Stimulated activated CD4-positive, alpha-beta T cell treated with anti-CD3 and anti-CD28 coated beads, Interleukin-15, amount 100 ng/mL, for 48 hours (primary cell): ENCODE measurements at places on chromosomes 2 and 18.

GRCh38 chr2:229129738-229130371, 141.2 kb downstream of the PID1 start:
- DNase-seq = no peak

DNA sequence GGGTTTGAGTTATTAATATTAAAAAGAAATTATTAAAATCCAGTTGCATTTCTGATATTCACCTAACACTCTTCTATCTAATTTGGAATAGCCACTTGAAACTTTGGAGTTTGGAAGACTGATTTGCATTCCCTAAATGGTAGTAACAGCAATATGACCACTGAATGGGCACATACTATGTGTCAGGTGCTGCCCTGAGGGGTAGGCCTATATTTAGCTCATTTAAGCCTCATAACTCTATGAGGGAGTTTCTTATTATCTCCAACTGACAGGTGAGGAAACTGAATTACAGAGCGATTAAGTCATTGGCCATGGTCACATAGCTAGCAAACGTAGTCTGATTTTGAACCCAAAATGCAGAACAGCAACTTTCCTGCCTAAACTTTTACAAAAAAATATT, 77.3 kb downstream of the VWA3B start:
- no peak for DNase-seq

- no peak for DNase-seq
Observed at GRCh38 chr2:234932591-234933168, 19.1 kb upstream of the SH3BP4 start.

DNA sequence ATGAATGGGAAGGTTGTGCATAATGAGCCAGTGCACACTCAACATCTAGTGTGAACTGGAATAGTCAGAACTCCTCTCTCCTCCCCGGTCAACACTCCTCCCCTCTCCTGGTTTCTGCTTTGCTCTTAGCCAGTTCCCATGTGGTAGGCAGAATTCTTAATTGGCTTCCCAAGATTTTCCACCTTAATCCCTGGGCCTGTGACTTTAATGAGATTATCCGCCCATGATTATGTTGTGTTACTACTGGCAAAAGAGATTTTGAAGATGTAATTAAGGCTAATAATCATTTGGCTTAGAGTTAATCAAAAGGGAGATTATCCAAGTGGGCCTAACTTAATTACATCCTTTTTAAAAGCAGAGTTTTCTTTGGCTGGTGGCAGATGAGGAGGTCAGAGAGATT, 34.2 kb upstream of the REV1 start:
- DNase-seq = no peak

DNA sequence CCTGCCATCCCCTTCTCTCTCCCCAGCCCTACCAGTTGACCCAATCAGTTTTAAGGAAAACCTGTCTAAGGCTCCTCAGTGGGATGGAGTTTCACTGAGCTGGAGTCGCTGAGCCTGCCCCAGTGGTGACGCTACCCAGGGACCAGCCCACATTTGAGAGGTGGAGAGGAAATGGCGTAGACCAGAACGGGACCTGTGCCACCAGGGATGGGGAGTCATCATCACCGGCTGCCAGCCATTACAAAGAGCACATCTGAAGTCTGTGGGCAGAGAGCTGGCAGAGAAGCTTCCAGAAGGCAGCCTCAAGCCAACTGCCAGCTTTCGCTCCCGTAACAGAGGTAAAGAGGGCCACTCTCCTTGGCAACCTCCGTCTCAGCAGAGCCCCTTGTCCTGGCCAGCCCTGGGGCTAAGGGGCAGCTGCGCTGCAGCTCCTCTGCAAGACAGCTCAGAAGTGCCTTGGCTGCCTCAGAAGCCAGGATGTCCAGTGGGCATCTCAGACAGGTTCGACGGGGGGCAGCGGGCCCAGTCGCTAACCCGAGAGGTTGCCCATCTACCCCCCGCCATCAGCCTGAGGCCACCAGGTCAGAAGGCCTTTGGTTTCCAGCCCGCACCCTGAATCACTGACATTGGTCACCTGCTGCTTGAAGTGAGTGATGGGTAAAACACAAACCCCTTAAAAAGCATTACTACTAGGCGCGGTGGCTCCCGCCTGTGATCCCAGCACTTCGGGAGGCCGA, 15.4 kb downstream of the SDC1 start:
- no peak for DNase-seq

DNA sequence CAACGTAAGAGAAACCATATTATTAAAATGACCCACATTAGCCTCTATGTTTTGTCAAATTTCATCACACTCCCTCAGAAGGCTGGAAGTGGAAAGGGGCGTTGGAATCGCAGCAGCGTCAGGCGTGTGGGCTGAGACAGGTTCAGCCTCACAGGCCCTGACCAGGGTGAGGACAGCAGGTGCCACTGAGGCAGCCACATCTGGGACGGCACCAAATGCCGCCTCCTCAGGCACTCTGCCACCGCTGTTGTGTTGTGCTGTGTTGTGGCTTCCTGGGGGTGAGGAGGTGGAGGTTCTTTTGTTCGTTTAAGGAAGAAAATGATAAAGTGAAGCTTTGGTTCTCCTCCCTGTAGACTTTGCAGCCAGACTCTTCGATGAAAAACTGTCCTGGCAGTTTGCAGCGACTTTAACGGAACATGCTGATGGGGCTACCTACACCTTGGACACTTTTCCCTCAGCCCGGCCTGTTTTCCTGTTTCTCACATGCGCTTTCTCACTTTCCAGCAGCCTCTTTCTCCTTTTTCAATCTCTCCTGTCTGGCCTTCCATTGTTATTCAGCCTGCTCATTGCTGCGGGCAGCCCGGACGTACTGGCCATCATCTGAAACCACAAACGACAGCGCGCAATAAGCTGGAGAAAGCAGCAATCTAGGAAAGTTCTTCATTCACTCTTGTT, 44.9 kb upstream of the SALL3 start:
- no peak for DNase-seq

DNA sequence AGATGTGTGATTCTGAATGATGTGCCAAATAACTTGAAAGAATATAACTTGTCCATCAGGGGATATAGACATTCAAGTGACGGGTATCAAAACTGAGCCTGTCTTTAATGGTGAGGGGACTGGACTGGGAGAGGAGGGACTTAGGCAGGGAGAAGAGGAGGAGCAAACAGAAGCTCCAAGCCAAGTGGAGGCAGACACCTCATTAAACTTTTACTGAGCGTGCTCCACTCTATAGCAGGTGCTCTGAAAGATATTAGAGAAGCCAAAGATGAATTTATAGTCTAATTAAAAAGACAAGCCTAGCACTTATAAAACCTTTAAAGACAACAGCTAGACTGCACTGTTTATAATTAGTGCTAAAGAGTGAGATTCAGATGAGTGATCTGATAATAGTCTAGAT, 47.7 kb upstream of the SMAD2 start:
- no peak for DNase-seq

GRCh38 chr2:237196866-237197618, 111.4 kb downstream of the COPS8 start:
- no peak for DNase-seq

DNA sequence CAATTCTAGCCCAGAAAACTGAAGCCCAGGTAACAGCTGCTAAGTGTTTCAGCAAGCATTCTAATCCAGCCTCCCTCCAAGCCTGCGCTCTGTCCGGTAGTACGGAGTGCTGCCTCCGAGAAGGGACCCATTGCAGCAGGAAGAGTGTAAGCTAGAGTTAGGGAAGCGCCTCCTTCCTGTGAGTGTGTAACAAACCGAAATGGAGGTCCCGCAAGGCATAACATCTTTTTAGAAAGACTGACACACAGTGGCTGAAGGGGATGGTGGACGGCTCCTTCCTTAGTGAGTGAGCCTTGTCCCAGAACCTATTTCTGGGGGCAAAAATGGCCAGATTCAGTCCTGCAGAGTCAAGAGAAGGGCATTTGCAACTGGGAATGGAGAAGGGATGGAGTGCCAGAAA, 12.2 kb downstream of the PKDCC start:
- no peak for DNase-seq
